ENCODE measurements at places on chromosomes 7 and 10.

DNA sequence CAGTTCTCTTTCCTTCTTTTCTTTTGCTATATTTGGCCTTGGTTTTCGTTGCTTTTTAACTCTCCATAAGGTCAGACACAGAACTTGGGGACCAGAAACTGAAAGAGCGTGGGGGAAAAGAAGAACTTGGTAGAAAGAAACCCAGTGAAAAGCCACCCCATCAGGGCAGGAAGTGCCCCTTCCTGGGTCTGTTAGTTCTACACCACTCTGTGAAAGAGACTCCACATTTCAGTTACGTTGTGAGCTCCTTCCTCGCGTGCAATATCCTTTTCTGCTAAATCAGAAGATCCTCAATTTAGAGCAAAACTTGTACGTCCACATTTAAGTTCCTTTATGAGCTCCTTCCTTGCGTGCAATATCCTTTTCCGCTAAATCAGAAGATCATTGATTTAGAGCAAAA lies 220.6 kb upstream of the FOXK1 start:
- DNase-seq, result no peak

GRCh38 chr10:22986771-22987542 lies 59.1 kb downstream of the ARMC3 start:
- no peak for DNase-seq

GRCh38 chr7:74006451-74007241 lies 21.3 kb upstream of the ELN start:
- DNase-seq, result no peak

DNA sequence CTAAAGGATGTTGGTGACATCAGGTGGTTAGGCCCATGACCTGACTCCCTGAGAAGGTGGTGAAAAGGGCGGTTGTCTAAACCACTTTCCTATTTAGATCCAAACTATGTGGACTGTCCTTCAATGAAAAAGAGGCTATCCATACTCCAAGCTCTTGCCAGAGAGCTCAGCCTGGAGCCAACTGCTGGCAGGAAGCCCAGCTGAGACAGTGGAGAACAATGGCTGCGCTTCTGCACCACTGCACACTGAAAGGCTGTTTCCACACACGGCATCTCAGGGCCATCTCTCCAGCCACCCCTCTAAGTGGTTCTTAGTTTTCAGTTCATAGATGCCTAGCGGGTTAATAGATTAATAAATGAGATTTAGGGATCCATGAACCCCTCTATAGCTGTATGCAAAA lies 488.8 kb upstream of the ZMIZ1 start:
- no peak for DNase-seq

GRCh38 chr10:130338636-130339024 lies 202.4 kb downstream of the GLRX3 start:
- DNase-seq, result no peak

GRCh38 chr7:46432708-46433107 lies 511.6 kb upstream of the IGFBP3 start:
- no peak for DNase-seq

GRCh38 chr10:7333961-7334641 lies 76.7 kb downstream of the SFMBT2 start:
- DNase-seq, result no peak

DNA sequence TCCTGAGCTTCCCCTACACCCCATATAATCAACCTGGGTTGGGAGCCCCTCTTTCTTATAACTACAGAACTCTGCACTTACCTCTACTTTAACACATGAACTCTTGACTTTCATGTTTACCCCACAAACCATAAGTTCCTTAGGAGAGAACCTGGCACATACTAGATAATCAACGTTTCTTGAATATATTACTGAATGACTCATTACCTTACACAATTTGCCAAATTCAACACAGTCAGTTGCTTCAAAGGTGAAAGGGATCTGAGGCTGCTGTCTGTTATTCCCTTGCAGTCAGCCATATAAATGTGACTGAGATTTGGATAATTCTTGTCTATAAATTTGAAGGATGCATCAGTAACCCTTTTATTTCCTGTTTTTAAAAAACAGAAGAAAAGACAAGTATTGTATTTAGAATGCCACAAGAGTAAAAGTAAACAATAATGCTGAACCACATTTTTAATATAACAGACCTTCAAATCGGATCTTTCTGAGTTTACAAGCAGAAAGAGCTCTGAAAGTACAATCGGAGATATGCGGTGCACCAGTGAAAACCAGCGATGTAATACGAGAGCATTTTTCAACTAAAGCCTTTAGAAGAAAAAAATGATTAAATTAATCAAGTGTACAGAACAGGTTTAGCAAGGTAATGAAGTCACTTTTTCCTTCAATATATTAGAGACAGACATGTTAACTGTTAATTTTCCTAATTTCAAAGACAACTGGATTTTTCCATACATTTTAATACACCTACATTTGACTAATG lies 29.5 kb upstream of the LRRC17 start:
- DNase-seq, result no peak

GRCh38 chr7:151838072-151838471 lies 38.8 kb downstream of the PRKAG2 start:
- no peak for DNase-seq

Measured in kidney epithelial cell (primary cell).